ENCODE measurements at places on chromosomes 4 and X.

DNA sequence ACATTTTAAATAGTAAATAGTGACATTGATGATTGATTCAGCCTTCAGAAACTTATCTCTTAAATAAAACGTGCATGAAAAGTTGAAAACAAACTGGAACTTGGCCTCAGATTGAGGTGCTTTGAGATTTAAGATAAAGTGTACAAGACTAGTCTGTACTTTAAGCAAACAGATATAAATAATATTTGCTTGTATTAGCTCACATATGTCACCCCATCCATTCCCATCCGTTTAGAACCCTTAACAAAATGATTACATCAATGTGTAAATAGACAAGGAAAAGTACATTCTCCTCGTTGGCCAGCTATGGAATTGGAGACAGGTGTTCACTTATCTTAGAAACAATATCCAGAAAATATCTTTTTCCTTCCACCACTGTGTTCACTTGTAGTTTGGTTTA lies 130.8 kb downstream of the BANK1 start:
- DNase-seq = no peak

GRCh38 chr4:110663738-110664444 lies 41.0 kb upstream of the PITX2 start:
- no peak for DNase-seq

DNA sequence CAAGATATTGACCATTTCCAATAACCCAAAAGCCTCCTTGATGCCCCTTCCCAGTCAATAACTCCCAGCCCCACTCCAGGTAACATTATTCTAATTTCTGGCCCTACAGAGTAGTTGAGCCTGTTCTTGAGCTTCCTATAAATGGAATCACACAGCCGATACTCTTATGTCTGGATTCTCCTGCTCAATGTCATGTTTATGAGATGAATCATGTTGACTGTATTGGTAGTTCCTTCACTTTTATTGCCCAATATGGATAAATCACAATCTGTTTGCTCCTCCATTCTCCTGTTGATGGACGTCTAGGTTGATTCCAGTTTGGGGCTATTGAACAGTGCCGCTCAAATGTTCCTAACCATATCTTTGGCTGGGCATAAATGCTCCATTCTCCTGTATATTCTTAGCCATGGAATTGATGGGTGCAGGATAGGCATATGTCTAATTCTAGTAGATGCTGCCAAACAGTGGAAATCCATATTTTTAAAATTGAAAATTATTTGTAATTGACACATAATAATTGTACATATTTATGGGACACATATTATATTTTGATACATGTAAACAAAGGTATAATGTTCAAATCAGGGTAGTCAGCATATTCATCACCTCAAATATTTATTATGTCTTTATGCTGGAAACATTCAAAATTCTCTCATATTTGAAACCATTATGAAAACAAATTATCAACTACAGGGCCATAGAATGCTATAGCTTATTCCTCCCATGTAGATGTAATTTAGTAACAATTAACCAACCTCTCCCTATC lies 40.5 kb upstream of the SLC2A9 start:
- no peak for DNase-seq

DNA sequence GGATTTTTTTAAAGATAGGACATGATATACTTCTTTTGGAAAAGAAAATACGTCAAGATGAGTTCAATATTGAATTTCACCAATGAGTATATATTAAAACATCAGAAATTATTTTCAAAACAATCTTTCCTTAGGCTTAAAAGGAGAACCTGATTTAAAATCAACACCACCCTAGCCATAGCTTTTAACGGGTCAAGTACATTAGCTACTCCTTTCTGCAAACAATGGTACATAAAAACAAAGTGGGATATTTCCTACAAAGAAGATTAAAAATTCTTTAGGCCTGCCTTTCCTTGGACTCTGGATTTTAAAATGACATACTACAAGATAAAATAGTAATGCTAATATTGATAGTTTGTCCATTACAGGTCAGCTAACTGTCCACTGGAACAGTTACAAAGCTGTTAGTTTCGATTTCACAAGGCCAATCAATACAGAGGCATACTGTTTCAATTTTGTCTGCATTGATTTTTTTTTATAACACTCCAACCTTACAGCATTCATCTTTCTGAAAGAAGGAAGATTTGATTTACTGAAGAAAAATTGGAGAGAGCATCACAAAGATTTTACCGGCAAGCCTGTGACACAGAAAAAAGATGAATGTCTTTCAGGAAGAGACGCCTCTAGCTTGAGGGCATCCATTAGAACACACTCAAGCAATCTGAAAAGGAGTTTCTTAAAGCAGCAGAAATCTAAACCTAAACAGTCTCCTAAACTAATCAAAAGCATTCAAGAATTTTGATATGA lies 97.2 kb downstream of the MAB21L2 start:
- DNase-seq = no peak

DNA sequence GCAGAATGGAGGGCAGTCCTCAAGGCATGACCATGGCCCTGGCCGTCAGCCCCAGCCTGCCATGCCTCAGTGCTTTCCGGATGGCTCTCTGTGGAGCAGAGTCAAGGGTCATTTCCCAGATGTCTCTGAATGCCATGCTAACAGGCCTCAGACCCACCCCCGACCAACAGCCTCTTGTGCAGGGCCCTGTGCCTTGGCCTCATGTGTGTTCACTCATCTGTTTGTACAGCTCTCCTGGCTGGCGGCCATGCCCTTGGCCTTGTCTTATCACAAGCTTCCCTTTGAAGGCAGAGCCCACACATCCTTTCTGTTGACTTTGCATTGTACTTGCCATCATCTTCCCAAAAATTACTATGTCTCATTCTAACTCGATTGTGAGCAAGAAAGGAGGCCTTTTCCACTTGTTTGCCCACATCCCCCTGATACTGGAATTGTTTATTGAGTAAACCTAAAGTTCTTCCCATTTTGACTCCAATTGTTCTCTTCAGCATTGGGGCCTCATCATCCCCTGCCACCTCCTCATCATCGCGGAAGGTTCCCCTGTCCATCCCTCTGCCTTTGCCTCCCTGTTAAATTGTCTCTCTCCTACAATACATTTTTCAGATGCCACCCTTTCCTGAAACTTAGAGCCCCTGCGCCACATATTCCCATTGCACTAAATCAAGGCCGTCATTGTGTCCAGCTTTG lies 6.3 kb downstream of the CA5B start:
- no peak for DNase-seq

GRCh38 chr4:6355052-6355451 lies 85.4 kb downstream of the WFS1 start:
- no peak for DNase-seq

- no peak for DNase-seq
Observed at GRCh38 chr4:8287343-8288280, 18.1 kb downstream of the HTRA3 start.

- no peak for DNase-seq
Observed at GRCh38 chr4:68338625-68339024, 11.3 kb downstream of the YTHDC1 start.

DNA sequence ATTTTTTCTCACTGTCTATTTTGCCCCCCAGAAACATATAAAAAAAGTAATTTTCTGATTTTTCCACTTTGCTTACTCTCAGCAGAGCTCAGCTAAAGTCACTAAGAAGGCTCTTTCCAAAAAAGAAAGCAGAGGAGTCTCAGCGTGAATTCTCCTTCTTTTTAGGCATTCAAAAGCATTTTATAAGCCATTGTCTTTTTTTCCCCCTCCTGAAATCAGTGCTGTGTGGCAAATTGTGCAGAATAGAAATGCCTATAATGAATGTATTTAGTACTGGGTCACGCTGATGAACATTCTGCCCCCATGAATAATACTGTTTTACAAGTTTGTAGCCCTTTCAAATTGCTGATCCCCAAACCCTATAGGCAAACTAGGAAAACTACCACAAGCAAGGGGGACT lies 1.6 kb upstream of the PCDH18 start:
- no peak for DNase-seq

DNA sequence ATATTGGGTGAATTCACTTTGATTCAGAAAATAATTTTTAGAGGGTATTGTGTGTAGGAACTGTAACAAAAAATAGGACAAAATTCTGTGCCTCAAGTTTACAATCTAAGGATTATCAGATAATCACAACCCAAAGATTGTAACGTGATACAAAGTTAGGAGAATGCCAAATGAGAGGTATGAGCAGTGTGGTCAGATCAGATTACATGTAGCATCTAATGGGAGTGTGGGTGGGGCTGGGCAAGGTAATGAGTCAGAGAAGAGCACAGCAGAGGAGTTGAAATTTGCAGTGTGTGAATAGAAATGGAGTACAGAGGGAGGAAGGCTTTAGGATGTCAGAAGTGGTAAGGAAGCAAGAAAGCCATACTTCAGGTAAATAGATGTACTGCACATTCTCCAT lies 103.4 kb upstream of the TEX13A start:
- no peak for DNase-seq

- no peak for DNase-seq
Observed at GRCh38 chr4:59994118-59994517, 1206.0 kb upstream of the ADGRL3 start.

- DNase-seq = no peak
Observed at GRCh38 chrX:12080265-12080664, 58.0 kb upstream of the FRMPD4 start.

GRCh38 chr4:170652571-170652970 lies 562.8 kb upstream of the AADAT start:
- DNase-seq = no peak

- DNase-seq = no peak
Observed at GRCh38 chr4:123913598-123913997, 517.0 kb downstream of the SPRY1 start.

GRCh38 chr4:7073059-7073458 lies 5.2 kb upstream of the GRPEL1 start:
- DNase-seq = no peak

- no peak for DNase-seq
Observed at GRCh38 chr4:166274775-166275174, 401.7 kb downstream of the TLL1 start.

- DNase-seq = no peak
Observed at GRCh38 chr4:112214390-112215264, 17.0 kb upstream of the AP1AR start.

GRCh38 chr4:145665773-145666172 lies 14.2 kb upstream of the C4orf51 start:
- no peak for DNase-seq

DNA sequence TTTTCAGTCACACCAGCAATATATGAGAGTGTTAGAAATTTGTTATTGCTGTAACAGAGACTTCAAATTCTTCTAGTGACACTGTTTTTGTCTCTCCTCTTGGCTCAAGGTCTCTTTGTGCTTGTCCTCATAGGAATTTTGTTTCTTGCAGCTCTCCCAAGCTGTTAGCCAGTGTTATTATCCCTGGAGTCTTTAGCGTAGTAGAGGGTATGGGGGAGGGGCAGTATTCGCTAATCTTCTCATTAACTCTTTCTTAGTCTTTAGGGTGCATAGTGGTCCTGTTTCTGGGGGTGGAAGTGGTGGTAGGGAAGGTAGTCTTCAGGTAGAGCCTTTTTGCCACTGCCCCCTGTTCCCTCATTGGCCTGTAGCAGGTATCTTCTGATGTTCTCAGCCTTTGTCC lies 79.4 kb downstream of the JADE3 start:
- DNase-seq = no peak

DNA sequence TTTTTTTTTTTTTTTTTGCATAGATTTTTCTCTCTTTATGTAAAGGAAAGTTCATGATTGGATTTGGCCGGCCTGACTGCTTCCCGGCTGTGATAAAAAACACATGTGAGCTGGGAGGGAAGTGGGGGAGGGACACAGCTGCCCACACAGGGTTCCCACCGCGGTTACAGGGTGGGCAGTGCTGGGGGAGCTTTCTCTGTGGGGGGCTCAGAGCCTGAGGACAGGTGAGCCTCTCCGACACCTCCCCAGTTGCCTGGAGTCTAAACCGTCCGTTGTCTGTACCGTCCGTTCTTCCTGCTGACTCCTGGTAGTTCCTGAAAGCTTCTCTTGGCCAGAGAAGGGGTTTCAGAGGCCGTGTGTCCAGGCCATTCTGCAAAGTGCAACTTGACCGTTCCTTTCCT lies 21.8 kb downstream of the SHOX start:
- DNase-seq = no peak

DNA sequence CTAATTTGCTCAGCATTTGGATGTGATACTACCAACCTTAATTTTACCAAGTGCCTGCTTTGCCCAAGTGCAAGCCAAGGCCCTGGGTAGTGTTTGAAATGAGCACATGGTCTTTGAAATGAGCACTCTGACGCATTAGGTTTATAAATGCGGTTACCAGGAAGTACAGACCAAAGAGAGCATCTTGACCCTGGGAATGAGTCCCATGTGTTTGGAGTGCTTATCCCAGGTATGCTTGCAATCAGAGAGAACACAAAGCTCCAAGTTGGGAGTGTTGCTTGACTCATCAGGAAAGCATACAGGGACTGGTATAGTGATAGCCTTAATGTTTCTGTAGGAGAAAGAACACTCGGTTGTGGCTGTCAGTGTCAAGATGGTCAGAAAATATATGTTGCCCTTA lies 203.6 kb upstream of the MAMLD1 start:
- DNase-seq = no peak

DNA sequence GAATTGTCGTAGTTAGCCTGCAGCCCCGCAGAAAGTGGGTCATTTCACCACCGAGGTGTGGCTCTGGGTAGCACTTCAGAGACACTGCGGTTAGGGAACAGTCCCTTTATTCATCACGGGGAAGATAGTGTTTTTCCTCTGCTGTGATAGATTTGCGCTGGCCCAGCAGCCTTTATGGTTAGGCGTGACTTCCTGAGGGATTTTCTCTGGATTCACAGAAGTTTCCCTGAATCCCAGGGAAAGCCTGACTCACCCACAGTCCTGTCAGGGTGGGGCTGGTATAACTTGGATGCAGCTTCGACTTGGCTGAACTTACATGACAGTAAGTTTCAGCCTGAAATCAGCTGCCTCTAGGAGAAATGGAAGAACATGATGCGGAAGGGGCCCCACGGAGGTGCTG lies 196.3 kb upstream of the HHIP start:
- no peak for DNase-seq

DNA sequence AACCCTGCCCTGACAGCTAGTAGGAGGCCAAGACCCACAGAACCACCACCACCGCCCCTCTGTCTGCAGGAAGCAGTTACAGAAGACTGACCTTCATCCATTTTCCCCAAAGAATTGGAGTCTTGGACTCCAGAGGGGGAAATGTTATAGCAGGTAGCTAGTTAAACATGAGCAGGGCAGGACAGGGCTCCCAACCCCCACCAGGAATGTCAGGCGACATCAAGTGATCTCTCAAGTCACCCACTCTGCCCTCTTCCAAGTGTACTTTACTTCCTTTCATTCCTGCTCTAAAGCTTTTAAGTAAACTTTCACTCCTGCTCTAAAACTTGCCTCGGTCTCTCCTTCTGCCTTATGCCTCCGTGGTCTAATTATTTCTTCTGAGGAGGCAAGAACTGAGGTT lies 17.1 kb upstream of the AADAT start:
- no peak for DNase-seq

- no peak for DNase-seq
Observed at GRCh38 chr4:127982445-127982844, 17.2 kb downstream of the ABHD18 start.

All from ascending aorta (tissue), 2 donors.